ENCODE measurements at places on chromosomes 3 and 15.

DNA sequence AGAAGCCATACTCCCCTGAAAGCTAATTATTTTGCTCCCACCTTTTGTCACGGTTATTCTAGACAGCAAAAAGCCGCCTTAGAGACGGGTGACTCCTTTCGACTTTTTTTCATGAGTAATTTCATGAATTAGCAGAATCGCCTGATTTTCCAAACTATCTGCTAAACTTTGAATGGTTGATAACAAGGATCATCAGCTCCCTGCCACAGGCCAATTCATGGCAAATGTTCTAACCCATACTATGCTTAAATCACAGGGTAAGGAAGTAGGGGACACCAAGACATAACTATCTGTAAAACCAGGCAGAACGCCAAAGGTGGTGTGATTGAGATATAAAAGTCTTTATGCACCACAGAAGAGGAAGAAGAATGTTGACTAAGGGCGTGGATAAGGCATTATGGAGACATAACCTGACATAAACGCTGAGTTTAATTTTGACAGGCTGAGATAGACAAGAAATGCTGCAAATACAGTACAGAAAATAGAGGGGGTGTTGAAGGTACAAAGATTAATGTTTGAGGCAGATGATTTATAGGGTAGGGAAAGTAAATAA is 891 bp upstream of the DMXL2 start:
- no peak for DNase-seq

- no peak for DNase-seq
Measured at GRCh38 chr15:43879386-43880355, 52.9 kb downstream of the WDR76 start.

GRCh38 chr3:69929019-69929418 is 70.5 kb upstream of the SAMMSON start:
- DNase-seq, result no peak

- DNase-seq, result no peak
Measured at GRCh38 chr3:17852217-17852616, 109.8 kb upstream of the TBC1D5 start.

GRCh38 chr3:97871186-97871585 is 49.4 kb downstream of the CRYBG3 start:
- no peak for DNase-seq

GRCh38 chr3:40465111-40465407 is 7.9 kb downstream of the RPL14 start:
- DNase-seq, result no peak

- DNase-seq, result no peak
Measured at GRCh38 chr3:61574854-61575253, 13.5 kb downstream of the PTPRG start.

DNA sequence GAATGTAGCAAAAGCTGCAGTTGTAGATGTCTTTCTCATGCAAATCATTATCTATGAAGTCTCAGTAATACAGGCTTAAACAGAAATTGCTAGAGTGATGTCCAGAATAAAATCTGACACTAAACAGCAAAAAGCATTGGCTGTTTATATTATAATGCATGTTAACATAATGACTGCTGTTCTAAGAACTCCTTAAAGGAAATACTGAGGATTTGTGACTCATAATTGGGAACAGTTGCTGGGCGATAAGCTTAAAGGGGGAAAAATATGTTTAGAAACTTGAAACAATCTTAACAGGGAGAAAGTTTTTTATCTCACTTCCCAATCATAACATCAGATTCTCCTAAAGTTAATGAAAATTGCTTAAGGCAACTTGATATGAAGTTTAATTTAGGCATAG is 17.5 kb downstream of the TIPARP start:
- DNase-seq, result no peak

DNA sequence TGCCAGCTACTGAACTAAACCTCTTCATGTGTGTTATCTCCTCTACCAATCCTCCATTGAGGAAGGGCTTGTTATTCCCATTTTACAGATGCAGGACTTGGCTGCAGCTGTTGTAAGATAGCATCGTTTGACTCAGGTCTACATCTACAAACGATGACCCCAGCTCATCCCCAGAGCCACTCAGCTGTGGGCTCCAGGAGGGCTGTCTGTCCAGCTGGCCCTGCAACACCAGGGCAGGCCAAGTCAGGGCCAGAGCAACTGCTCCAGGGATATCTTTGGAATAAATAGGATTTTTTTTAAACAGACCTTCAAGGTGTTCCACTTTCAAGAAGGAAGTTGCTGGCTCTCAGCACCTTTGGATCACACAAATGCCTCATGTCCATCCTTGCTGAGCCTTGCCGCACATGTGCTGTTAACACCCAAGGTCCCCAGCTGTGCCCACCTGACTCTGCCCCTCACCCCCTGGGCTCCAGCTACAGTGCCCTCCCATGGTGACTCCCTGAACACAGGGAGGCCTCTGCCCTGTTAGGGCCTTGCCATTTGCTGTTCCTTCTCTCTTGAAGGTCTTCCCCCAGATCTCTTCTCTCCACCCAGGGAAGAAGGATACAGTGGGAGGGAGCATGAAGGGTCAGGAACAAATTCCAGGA is 31.0 kb downstream of the ALDH1L1 start:
- DNase-seq, result no peak

DNA sequence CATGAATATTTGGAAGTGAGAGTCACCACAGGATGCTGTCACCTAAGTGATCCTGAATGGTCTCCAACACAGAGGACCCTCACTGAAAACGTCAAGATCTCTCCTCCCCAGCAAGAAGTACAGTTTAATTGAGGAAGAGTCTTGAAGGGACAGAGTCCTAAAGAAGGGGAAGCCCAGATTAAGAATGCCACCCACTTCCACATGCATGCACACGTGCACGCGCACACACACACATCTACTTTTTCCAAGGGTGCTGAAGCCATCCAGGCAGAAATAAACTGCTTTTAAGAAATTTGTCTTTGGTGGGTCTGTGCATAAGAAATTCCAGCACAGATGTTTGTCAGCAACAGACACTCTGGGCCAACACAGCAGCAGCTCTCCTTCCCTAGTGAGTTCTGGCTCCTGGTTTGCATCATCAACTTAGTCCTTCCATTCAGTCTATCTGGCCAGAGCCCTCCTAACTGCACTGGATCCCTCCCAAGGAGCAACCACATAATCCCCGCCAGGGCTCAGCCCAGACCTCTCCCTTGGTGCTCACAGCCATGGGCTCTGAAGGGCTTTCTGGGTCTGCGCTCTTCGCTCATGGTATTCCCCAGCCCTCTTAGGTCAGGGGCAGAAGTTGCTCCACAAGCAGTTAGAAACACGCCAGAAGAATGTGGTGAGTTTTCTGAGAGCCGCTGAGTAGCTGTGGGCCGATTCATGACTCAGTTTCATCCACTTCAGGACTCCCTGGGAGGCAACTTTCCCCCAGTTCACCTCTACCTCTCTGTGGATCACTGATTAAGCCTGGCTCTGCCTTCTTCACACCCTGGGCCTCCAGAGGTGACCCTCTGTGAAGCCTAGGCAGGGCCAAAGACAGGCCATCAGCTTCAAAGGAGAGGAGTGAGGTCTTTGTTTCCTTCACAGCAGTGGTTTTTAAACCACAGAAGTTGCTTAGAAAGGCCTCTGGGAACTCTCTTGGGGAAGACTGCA is 132.6 kb upstream of the LIPC start:
- no peak for DNase-seq

DNA sequence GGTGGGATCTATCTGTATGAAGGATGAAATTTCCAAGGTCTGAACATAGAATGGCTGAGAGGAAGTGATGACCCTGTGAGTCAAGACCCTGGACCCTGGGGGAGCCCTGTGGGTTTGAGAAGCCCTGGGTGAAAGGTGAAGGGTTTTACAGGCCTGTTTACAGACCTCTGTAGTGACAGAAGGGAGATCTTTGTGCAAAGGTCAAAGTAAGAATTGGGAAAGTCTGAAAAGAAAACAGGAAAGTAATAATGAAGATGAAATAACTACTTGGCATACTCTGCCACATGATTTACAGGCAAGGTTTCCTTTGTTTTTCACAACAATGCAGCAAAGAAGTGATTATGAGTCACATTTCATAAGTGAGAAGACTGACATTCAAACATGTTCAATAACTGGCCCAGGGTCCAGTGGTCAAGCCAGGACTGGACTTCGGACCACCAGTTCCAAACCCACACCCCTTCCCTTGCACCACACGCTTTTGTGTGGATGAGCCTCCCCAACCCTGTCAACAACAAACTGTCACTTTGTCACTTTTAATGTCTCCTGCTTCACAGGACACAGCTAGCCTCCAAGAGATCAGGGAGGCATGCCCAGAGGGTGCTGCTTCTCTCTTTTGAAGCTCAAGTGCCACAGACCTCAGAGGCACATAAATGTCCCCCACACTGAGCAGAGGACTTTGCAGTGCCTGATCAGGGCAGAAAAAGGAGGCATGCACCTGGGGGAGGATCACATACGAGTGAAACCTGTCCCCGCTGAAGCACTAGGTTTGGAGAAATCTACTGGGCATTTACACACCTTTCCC is 21.5 kb downstream of the CD86 start:
- no peak for DNase-seq

- DNase-seq, result no peak
Measured at GRCh38 chr3:27090275-27091041, 278.7 kb downstream of the NEK10 start.

DNA sequence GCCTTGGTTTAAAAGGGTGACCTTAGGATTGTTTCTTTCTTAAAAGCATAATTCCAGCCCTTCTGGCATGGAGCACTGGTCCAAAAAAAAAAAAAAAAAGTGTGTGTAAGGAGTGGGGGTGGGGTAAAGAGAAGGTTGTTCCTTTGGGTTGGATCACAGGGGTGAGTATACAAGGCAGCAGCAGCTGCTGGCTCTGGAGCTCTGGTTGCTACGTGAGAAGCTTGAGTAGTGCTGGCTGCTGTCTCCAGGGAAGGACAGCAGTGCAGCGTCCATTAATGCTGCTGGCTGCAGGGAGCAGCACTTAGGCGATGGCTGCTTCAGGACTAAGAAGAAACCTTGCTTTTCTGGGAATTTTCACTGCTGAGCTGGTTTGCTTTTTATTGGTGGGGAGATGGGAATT is 2.3 kb downstream of the SETD5 start:
- no peak for DNase-seq

GRCh38 chr3:129121016-129121791 is 400 bp downstream of the RAB43 start:
- peak; percentile 38 for DNase-seq

DNA sequence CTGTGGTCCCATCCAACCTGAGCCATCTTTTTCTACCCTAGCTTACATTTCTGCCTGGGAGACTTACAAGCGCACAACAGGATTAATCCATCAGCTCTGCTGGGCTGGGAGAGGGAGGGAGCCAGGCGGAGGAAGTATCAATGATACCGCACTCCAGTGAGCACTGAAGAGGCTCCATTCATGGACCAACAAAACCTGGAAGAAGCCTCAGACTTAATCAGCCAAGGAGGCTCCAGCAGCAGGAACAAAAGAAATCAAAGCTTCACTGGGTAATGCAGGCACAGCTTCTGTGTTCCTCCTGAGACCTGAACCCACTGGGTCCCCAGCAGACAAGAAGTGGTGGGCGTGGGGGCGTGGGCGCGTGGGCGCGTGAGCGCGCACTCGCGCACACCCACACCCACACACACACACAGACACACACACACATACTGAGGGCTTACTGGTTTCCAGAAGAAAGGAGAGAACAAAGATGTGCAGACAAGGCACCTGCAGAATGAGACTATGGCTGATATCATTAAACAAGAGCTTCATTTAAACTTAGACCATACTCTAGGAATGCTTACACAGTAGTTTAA is 87.0 kb upstream of the BOC start:
- no peak for DNase-seq

GRCh38 chr15:74988007-74988800 is 7.2 kb upstream of the SCAMP5 start:
- no peak for DNase-seq

DNA sequence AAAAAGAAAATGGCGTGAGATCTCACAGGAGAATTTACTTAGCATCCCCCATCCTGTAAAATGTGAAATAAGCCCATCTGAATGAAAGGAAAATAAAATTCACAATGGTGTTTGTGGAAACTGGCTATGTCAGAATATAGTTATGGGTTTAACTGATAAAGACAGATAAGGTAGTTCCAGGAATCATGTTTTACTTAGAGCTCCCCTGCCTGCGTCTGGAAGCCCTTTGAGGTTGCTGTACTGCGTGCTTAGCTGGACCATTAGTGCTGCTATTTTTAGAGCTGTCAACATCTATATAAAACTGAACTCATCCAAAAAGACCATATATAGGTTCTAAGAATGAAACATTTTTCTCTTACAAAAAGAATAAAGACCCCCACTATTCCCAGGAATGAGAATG is 130.8 kb downstream of the LSAMP start:
- DNase-seq, result no peak

DNA sequence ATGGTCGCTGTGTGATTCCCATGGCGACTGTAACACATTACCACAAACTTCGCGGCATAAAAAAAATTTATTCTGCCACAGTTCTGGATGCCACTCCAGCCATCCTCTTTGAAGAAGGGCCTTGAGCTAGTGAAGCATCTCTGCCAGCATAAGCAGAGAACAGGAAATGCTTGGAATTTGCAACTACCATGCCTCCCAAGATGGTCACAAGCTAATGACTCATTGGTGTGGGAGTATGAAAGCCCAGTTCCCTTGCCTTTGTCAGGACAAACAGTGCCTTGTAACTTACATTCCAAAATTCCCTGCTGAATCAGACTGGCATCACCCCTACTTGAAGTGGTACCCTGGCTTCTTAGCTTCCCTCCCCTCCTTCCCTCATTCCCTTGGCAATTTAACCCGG is 129.7 kb downstream of the PROS1 start:
- DNase-seq, result no peak

DNA sequence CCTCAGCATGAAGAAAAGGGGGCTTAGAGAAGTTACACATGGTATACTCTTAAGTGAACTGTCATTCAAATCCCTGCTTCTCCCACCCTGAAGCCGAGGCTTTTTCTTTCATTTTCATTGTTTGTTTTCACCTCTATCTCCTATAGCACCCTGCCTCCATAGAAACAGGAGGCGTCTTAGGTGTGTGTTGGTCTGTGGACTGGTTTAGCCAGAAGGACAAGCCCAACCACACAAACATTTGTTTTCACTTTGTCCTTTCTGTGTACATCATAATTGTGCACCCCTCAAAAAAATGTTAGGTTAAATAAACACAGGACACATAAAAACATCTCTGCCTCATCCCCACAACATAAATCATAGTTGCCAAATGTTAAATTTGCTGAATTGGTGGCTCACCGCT is 73.3 kb upstream of the UBE2E2 start:
- no peak for DNase-seq

GRCh38 chr3:89275001-89275400 is 167.6 kb downstream of the EPHA3 start:
- no peak for DNase-seq

DNA sequence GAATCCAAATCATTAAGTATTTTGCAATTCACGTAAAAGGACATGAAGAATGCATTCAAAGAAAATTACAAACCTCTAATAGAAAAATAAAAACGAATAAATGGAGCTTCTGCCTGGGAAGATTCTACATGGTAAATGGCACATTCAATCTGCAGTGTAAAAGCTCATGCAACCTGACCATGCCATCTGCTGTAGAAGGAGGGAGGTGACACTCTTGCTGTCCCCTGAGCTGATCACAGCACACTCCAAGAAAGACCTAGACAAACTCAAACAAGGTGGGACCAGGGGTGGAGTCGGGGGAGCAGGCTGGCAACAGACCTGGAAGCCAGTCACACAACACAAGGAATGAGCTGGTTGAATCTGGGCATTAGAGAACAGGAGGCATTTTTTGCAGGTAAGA is 101.8 kb downstream of the BDH1 start:
- no peak for DNase-seq

GRCh38 chr3:197522881-197523441 is 32.8 kb downstream of the BDH1 start:
- DNase-seq, result no peak
